ENCODE measurements at places on chromosomes 1 and 21. TPM values are rescaled to one million over a fixed set of nuclear protein-coding genes. Genes with fewer than 3 reads are reported as not detected.

DNA sequence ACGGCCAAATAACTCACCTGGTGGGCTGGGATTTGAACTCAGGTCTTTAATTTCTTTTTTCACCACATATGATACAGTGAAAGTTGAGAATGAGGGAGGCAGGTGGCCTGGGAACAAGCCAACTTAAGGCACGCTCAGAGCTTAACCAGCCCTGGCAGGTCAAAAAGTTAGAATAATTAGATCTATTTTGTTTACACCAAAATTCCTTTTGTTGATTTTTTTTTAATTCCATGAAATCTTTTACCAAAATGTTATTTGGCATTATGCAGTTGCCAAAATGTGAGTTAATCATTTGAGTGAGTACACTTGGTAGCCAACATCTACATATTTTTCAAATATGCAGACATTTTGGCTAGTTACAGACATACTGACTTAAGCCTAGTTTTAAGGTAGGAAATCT lies 36.8 kb downstream of the LHX8 start:
- DNase-seq = no peak
- no peaks in the 10 kb centered on the region for H3K4me1 ChIP-seq
- H3K4me3 ChIP-seq = no peak overlapping the region
- H3K27ac ChIP-seq = no peak overlapping the region
- no peaks in the 10 kb centered on the region for H3K36me3 ChIP-seq

GRCh38 chr1:84884671-84885389 lies 8.2 kb downstream of the LPAR3 start:
- no peaks in the 10 kb centered on the region for H3K4me1 ChIP-seq
- no peak overlapping the region for H3K27ac ChIP-seq
- no peak overlapping the region for H3K4me3 ChIP-seq
- H3K36me3 ChIP-seq = no peaks in the 10 kb centered on the region
- no peak for DNase-seq
- no peaks in the 10 kb centered on the region for H3K27me3 ChIP-seq

DNA sequence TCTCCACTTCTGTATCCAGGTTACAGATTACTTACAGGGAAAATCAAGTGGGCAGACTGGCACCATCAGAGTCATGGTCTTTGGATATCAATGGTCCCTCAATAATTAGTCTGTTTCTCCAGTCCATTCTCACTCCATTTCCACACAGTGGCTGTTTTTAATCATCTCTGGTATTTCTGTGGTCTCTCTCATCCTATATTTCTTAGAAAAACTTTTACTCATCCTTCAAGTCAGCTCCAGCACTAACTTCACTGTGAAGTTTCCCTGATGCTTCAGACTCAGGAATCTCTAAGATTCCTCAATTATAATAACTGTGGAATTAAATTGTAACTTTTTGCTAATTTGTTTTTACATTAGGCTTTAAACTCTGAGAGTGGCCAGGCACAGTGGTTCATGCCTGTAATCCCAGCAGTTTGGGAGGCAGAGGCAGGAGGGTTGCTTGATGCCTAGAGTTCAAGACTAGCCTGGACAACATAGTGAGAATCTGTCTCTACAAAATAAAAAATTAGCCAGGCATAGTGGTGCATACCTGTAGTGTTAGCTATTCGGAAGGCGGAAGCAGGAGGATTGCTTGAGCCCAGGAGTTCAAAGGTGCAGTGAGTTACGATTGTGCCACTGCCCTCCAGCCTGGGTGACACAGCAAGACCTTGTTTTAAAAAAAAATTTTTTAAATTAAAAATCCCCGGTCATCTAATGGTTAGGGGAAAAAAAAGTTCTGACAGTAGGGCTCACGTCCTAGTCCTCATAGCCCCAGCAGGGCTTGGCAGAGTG lies 10.6 kb downstream of the CD160 start:
- no peaks in the 10 kb centered on the region for H3K27me3 ChIP-seq
- H3K27ac ChIP-seq = no peak overlapping the region
- no peak for DNase-seq
- H3K36me3 ChIP-seq = peaks cover 49% of the 10 kb centered on the region
- H3K4me3 ChIP-seq = no peak overlapping the region

- H3K27ac ChIP-seq = no peak overlapping the region
- no peak overlapping the region for H3K4me3 ChIP-seq
- no peaks in the 10 kb centered on the region for H3K27me3 ChIP-seq
- H3K4me1 ChIP-seq = no peaks in the 10 kb centered on the region
Measured at GRCh38 chr1:11207898-11208611, 18.9 kb downstream of the ANGPTL7 start.

GRCh38 chr1:2544093-2544874 lies 11.9 kb upstream of the TNFRSF14 start:
- H3K4me3 ChIP-seq = no peak overlapping the region
- peaks cover 71% of the 10 kb centered on the region for H3K4me1 ChIP-seq
- DNase-seq = no peak

GRCh38 chr1:187244623-187245022 lies 415.9 kb downstream of the PLA2G4A start:
- no peaks in the 10 kb centered on the region for H3K4me1 ChIP-seq
- DNase-seq = no peak
- H3K27me3 ChIP-seq = no peaks in the 10 kb centered on the region
- no peak overlapping the region for H3K27ac ChIP-seq

DNA sequence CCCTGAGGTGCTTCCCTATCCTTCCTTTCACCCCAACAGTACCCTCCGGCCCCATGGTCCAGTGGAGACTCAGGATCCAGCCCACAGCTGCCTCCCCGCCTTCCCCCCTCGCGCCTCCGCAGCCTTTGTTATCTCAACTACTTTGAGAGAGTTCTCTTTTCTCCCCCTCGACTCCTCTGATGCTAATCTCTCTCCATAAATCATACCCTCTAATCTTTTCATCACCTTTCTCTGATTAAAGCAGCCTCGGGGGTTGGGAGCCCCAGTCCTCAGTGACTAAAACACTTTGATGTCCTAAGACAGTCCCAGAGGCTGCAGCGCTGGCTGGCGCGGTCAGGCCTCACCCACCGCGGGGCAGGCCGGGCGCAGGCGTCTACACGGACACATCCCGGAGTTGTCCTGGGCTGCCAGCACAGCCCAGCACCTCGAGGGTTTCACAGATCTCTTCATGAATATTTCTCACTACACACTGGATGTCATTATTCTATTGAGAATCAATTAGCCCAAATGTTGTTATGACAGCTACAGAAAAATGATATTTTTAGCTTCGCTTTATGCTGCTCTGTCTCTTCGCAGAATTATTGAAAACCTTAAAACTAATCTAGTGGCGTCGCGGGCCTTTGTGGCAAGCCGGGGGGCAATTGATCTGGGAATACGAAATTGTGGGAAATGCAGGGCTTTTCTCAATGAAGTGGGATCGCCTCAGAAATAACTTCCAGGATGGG lies 289.5 kb downstream of the RRAGC start:
- H3K27ac ChIP-seq = no peak overlapping the region
- H3K27me3 ChIP-seq = no peaks in the 10 kb centered on the region
- no peak overlapping the region for H3K4me3 ChIP-seq
- DNase-seq = no peak

CELA3B gene
- total RNA-seq = not detected

All from natural killer cell (primary cell).